ENCODE measurements at places on chromosomes 5 and 9.

GRCh38 chr9:87578625-87579024 lies 81.0 kb downstream of the DAPK1 start:
- peak; percentile 61 for DNase-seq

GRCh38 chr5:33238826-33239695 lies 201.7 kb upstream of the TARS1 start:
- DNase-seq, result no peak

DNA sequence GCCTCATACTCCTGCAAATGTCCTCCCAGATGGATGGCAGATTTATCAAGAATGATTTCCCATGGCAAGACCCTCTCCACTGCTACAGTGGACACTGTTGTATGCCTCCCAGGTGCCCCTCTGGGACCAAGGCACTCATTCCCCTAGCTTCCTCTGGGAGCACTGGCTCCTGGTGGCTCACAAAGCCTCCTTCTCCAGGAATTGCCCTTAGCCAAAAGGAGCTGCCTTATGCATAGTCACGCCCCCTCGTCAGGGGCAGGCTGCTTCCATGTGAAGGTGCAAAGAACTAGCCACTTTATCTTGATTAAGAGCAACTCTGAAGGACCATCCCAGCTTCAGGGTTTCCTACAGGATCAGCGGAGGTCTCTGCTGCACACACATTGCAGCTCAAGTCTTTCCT lies 358.1 kb downstream of the CDK5RAP2 start:
- no peak for DNase-seq

- DNase-seq, result no peak
These were observed 155.8 kb upstream of the GRAMD2B start for GRCh38 chr5:126267438-126267837.

GRCh38 chr9:17017931-17018491 lies 116.8 kb upstream of the CNTLN start:
- DNase-seq, result peak; percentile 1

DNA sequence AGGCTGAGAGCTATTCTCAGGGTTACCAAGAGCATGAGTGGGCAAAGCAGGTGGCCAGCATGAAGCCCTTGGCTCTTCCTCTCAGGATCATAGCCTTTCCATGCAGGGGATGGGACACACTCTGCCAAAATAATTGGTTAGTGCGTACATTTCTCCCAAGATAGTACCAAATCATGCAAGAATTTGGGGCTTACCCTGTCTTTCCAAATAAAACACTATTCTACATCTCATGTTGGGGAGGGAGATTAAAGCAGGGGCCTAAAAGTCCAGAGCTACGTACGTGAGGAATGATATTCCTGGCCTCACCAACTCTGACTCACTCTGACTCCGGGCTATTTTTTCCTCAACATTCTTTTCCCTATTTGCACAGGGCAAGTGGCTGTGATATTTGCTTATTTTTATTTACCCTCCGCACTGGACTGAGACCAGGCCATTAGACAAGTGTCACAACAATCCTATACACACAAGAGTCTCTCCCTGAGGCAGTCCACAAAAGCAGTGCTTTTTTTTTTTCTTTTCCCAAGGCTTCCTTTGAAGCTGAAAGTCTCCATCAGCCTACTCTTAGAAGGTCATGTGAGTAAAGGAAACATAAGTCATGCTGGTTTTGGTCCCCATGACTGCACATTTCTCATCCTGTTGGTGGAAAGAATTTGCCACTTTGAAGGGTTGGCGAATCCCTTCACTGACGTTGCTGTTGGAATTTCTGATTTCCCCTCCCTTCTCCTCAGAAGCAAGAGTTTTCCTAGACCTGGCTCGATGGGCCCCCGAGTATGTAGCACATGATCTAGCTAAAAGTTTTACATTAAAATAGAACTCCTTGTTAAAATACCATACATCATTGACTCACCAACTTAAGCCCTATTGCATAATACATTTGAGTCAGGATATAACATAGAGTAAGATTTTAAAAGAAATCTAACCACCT lies 40.0 kb downstream of the TMEM252 start:
- DNase-seq, result peak; percentile 28

DNA sequence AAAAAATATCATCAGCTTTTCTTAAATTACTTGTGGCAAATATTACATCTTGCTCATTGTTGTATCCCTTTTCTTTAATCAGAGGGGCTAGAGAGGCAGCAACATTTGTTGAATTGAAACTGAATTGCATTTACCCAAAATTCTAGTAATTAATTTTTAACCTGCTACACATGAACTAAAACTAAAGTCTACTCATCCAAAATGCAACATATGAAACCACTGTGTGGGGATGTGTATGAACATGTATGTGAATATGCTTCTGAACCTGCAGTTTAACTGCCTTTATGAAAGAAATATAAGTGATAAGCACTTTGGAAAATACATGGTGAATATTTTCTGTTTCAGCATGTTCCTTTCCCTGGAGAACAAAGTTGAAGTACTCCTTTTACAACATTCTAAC lies 158.5 kb downstream of the KIAA0825 start:
- no peak for DNase-seq

GRCh38 chr9:68496356-68496755 lies 44.3 kb downstream of the TMEM252 start:
- no peak for DNase-seq

DNA sequence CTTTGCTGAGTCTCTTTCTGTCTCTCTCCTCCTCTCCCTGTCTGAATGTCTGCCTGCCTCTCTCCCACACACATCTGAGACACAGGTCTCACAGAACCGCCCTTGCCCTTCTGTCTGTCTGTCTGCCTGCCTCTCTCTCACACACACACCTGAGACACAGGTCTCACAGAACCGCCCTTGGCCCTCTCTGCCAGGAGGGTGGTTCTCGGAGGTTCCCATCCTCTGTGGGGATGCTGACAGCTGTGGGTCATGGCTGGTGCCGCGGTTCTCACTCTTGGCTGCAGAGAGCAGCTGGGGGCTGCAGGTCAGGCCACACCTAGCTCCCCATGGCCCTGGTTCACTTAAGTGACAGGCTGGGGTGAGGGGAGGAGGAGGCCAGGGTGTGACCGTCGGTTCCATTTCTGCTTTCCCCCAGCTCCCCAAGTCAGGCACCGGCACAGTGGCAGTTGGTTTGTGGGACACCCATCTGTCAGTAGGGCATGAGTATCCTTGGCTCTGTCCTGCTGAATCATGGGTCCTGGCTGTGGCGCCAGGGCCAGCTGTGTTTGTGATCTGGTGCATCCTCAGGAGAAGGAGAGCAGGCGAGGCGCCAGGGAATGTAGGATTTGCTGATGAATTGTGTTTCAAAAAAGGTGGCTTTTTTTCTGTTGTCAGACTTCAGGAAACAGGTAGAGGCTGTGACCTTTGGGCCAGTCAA lies 42.3 kb upstream of the CLPTM1L start:
- no peak for DNase-seq

- peak; percentile 50 for DNase-seq
These were observed 29.2 kb upstream of the SMC5 start for GRCh38 chr9:70229579-70229978.

- DNase-seq, result peak; percentile 99
These were observed 113.8 kb upstream of the ANKRD55 start for GRCh38 chr5:56346741-56347535.

Data from iris pigment epithelial cell (primary cell).